Stimulated activated CD8-positive, alpha-beta memory T cell treated with anti-CD3 and anti-CD28 coated beads, Interleukin-4, amount 100 ng/mL, for 4 hours (primary cell): ENCODE measurements at places on chromosomes 2 and 18.
A peak's percentile ranks its signal among the peaks of the same experiment; 100 is the strongest.

GRCh38 chr18:79553696-79554095 lies 125.9 kb upstream of the CTDP1 start:
- DNase-seq = no peak

DNA sequence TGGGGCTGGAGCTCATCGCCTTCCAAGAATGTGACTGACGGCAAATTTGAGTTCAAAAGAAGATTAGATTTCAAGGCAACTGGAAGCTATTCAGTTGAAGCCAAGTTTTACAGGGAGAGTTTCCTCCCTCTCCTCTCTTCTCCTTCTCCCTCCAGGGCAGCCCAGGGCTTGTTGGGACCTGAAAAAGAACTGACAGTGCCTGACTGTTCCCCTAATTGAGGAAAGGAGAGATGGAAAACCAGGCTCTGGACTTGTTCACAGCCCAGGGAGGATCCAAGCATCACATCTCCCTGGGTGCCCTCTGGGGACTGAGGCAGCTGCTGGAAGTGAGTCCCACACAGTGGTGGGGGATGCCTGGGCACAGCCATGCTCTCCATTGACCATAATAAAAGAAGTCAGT lies 88.1 kb downstream of the THNSL2 start:
- DNase-seq = no peak

DNA sequence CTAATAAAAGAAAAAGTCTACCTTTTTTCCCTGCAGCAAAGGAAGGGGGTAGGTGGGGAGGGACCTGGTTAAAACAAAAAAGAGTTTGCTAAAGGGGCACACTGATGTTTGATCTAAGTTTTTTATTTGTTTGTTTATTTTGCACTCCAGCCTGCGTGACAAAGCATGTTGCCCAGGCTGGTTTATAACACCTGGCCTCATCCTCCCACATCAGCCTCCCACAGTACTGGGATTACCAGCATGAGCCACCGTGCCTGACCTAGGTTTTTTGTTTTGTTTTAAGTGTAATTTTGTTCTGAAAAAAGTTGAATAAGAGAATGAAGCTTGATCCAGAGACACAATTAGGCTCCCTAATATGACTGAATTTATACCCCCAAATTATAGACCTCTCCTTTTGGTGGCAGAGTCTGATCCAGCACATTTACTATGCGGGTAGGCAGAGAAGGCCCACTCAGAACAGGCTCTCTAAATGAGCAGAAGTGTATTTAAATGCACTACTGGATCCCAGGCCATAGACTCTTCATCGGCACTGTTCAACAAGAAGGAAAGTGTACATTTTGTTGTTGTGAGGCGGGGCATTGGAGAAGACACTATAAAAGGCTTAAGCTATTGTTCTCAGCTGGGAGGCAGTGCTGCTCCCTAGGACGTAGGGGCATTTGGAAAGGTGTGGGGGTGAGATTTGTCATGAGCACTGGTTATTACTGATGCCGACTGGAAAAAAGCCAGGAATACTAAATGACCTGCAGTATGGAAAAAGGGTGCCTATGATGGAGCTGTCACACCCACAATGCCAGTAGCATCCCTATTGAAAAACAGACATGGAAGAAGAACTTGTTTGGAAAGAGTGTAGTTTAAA lies 32.4 kb downstream of the MRPS9 start:
- no peak for DNase-seq

- peak; percentile 1 for DNase-seq
Observed at GRCh38 chr2:112055730-112056625, 909 bp downstream of the TMEM87B start.

GRCh38 chr2:172096626-172097547 lies 5.8 kb downstream of the DLX2 start:
- DNase-seq = no peak

DNA sequence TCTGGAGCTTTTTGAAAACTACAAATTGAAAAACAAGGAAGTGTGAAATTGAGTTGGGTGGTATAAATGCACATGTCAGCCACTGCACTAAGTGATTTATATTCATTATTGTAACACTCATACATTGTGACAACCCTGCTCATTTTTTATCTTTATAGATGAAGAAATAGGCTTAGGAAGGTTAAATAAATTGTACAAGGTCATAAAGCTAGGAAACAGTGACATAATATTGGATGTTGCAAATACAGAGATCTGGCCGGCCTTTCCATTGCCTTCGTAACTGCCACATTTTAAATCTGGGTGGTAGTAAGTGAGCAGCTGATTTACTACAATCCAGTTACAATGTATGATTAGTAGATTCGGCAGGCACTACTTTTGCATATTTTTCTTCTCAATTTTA lies 76.6 kb upstream of the LPIN2 start:
- DNase-seq = no peak

- DNase-seq = no peak
Observed at GRCh38 chr18:25351280-25351775, 638 bp downstream of the ZNF521 start.

- DNase-seq = no peak
Observed at GRCh38 chr2:240898731-240899467, 2.9 kb upstream of the MAB21L4 start.

GRCh38 chr18:2281523-2282199 lies 289.6 kb downstream of the METTL4 start:
- DNase-seq = no peak

DNA sequence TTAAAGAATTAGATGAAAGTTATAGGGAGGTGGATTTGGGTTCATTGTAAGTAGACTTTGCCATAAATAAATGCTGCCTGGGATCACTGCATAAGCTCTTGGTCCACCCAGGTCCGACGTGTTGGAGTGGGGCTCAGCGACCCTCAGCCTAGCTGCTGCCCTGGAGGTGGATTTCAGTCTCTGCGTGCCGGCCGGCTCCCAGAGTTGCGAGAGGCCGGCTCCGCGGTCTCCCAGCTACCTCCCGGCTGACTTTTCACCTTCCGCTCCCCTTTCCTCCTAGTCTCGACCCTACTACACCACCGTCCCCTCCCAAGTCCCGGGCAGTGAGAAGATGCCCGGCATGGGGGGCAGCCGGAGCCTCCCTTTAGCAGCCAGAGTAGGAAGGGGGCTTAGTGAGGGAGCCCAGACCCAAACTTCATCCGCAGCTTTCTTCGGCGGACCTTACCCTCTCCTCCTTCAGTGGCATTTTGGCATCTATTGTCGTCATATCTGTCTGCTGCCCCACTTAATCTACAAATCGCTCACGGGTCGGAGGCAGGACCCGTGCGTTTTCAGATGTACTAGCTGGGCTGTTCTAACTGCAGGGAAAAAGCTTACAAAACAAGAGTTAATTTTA lies 8.1 kb downstream of the EMX1 start:
- DNase-seq = no peak

DNA sequence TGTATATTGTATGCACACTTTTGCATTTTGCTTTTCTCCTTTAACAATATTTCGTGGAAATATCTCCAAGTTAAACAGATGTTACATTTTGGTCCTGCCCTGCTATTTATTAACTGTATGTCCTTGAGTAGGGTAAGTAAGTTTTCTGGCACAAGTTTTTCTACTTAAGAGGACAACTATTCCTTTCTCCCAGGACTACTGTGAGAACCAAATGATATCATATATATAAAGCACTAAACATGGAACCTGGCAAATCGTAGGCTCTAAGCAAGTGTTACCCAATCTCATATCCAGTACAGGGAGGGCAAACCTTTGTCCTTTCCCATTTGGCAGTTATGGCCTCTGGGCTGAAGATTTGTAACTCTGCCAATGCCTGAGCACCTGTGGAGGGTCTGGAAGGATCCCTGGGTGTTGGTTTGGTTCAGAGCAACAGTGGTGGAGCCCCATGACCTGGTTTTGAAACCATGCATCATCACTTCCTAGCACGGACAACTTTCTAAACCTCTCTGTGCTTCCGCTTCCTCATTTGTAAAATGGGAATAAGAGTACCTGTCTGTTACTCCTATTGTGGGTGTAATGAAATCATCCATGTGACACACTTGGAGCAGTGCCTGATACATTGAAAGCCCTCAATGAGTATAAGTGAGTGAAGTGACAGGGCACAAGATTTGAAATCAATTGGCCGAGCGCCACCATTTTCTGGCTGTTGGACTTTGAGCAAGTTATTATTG lies 28.3 kb upstream of the ICOS start:
- no peak for DNase-seq
